NCI-H460 (cell line): ENCODE measurements at places on chromosomes 6 and 20.

- no peak for DNase-seq
These were observed 17.4 kb downstream of the NKAIN2 start for GRCh38 chr6:123821112-123821511.

DNA sequence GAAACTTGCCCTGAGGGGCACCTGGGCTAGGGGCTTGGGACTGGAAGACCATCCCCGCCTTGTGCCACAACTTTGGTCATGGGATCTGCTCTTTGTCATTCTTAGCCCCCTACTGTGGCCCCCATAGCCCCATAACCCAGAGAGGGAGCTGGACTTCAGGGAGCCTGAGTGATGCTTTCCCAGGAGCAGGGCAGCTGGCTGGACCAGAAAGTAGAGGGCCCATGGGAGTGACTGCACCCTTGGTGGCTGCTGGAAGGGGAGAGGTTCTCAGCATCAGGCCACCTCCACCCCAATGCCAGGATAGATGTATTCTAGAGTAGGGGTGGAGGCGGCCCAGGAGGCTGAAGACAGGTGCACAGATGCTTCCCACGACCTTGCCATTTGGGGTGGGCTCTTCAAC lies 5.8 kb upstream of the FAM83D start:
- no peak for DNase-seq

- no peak for DNase-seq
These were observed 9.8 kb downstream of the SNPH start for GRCh38 chr20:1275919-1276318.

- no peak for DNase-seq
These were observed 138.0 kb downstream of the HFE start for GRCh38 chr6:26224940-26225847.

DNA sequence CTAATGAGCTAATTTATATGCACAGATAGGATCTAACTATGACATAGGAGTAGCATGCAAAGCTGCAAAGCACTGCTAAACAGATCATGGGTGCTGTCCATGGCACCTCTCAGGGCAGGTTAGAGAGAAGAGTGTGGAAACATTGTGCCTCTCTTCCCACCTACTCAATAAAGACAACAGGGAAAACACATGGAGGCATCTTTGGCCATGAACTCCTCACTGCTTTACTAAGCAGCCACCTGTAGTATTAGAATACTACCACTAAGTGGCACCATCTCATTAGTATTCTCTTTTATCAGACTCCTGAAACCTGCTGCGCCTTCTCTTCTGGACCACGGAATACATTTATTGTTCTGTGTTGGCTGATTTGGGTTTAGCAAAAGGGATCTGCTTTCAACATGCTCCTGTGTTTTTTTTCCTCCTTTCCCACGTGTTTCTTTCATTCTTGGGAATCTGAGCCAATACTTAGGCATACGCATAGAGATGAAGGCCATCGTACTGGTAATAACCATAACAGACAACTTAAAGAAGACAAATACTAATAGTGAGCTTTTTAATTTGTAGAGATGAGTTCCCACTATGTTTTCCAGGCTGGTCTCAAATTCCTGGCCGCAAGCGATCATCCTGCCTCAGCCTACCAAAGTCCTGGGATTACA lies 9.4 kb upstream of the HDDC2 start:
- DNase-seq, result peak; percentile 61

DNA sequence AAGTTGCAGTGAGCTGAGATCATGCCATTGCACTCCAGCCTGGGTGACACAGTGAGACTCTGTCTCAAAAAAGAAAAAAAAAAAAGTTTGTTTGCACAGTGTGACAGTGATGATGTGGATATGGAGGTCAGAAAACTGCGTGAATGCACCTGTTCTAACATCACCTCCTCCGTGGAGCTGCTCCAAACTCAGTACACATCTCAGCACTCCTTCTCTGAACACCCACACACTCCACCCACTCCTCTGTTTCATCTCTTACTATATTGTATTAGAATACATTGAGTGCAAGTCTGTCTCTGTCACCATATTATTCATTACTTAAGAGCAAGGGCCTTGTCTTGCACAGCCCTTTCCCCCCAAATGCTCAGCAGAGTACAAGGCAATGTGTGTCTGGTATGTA lies 51.5 kb upstream of the ENPP4 start:
- DNase-seq, result no peak

- no peak for DNase-seq
These were observed 108.9 kb upstream of the AHI1 start for GRCh38 chr6:135606392-135606791.

DNA sequence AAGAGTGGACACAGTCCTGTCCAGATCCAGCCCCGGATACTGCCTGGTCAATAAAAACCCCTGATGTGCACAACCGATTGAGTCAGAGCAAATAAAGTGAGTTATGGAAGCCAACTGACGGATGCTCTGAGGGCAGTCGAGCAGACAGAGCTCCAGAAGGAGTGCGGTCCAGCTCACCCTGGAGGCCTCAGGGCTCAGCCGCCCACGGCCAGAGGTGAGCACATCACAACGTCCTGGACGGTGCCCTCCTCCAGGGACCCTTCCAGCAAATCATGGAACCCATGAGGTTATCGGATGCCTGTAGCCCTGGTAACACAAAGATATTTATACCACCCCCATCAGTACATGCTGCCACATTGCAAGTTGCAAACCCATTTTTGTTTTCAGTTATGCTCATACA lies 44.0 kb upstream of the SMOC2 start:
- no peak for DNase-seq

DNA sequence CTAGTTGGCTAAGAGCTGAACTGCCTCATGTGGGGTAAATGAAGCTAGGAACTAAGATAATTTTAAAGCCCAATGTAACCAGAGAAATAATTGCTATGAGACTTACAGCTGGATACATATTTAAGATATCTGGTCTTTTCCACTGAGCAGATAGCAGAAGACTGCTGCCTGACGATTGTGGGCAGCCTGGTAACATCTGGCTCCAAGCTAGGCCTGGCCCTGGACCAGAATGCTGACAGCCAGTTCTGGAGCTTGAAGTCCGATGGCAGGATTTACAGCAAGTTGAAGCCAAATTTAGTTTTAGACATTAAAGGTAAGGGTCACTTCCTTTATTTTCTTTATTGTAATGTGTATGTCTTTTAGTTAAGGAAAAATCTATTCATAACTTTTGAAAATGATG lies 65.7 kb downstream of the RTN4IP1 start:
- DNase-seq, result no peak
